ENCODE measurements at places on chromosomes 12 and 14.

DNA sequence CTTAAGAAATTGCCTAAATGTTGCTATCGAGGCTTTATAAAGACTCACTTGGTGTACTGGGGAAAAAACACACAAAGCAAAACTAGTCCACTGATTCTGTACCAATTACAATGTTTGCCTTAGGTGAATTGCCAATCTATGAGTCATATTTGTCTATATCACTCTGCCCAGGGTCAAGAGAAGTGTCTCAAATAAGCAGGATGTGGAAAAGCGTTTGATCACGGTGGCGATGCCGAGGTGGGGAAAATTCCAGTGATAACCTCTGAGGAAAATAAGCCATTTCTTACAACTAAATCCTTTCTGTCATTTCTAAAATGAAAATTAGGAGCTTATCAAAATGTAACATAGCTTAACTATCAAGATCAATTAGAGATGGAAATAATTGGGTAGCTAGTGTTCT is 148.6 kb upstream of the DIO3 start:
- no peak for DNase-seq

DNA sequence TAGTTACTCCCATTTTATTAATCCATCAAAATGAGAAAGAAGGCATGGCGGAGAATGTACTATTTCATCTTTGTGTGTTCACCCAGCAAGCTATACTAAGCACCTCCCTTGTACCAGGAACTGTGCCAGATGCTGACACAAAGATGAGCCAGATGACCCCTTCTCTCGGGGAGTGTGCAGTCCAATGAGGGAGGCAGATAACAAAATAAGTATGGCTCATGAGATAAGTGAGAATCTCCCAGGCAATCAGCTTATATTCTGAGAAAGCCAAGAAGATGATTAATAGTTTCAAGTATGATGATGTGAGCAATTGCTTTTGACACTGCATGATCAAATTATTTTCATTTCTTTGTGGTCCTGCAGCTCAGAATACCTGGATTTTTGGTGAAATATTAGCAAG is 1.3 kb upstream of the TMEM233 start:
- DNase-seq = no peak

DNA sequence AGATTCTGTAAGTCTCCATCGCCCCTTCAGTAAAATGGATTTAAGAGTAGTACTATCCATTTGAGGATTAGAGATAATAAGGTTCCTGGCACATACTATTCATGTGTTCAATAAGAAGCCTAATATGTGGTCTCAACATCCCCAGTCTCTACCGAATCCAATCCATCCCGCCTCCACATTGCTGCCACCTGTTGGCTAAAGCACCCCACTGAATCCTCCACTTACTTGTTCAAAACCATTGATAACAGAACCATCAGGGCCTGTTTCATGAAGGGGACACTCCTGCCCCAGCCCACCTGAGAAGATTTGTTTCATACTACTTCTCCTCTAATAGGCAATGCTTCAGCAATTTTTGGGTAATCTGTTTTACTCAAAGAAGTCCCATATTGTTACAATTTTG is 147.5 kb downstream of the SLC2A13 start:
- DNase-seq = no peak

DNA sequence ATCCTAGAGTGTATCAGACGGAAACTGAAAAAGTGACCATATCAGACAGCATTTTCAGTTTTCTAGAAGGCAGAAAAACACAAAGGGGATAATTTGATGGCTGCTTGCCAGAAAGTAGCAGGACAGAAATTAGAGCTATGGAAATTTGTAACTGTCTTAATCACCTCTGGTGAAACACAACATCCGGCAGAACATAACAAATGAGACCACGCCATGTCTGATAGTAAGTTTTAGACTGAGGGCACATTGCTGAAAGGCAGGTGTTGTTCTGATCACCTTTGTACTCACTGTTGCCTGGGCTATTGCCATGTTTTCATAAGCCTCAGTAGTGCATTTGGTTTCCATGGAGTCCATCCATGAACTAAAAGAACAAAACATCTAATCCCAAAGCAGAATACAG is 290.3 kb downstream of the PAWR start:
- DNase-seq = no peak

DNA sequence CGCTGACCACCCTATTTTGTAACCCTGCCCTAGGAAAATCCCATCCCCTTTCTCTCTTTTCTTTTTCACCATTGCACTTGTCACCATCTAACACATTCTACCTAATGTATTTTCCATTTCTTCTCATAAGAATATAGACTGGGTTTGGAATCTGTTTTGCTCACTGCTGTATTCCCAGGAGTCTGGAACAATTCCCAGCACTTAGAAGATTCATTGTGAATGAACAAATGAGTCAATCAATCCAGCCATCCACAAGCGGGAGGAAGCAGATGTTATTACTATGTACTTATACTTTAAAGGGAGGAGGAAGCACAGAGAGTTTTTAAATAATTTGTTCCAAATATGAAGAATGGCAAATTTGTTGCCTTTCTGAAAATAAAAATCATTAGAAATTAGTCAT is 142.1 kb downstream of the KIF21A start:
- DNase-seq = no peak

DNA sequence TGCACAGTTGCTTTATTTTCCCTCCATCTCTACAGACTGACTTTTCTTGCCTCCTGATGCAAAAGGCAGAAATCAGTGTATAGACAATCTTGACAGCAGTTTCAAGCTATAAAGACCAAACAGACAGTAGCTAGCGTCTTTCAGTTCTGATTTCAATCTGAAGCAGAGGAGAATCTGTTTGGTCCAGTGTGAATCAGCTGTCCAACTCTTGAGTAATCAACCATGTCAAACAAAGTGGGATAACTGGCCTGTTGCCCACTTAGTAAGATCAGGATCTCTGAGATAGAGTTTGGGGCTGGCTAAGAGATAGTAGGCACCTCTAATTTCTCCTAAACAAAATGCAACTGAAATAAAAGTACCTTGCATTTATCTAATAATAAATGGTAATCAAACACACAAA is 797.4 kb upstream of the FBXO33 start:
- DNase-seq = no peak

DNA sequence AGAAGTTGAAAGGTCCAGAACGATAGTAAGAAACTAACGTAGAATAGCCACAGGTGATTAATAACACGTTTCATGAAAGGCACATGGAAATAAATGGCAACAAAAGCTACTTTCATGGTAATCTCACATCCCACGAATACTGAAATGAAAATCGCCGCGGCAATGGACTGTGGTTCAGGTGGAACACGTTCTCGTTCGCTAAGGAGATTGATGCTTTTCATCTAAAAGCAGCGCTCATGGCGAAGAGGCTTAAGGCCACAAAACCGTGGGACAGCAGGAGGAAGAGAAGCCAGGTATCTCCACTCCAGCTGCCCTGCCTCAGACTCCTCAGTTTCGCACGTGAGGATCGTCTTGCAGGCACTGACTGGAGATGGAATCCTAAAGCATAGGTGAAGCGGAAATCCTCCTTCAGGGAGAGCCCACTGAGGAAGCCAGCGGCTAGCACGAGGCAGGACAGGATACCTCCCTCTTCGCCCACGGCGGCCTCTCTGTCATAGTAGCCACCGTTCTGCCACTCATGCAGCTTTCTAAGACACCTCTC is 696 bp upstream of the GPHN start:
- no peak for DNase-seq

DNA sequence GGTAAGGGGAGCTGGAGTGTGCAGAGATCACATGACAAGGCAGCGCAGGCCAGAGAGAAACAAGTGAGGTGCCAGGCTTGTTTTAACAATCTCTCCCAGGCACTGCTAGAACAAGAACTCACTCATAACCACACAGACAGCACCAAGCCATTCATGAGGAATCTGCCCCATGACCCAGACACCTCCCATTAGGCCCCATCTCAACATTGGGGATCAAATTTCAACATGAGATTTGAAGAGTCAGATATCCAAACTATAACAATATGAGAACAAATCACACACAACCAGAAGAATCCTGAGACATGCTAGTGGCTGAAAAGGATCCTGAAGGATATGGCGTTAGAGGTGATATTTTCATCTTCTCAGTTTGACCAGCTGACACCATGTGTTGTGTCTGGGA is 21.9 kb downstream of the OR6J1 start:
- no peak for DNase-seq

- DNase-seq = no peak
Observed at GRCh38 chr12:93134175-93134890, 205.2 kb upstream of the EEA1 start.

DNA sequence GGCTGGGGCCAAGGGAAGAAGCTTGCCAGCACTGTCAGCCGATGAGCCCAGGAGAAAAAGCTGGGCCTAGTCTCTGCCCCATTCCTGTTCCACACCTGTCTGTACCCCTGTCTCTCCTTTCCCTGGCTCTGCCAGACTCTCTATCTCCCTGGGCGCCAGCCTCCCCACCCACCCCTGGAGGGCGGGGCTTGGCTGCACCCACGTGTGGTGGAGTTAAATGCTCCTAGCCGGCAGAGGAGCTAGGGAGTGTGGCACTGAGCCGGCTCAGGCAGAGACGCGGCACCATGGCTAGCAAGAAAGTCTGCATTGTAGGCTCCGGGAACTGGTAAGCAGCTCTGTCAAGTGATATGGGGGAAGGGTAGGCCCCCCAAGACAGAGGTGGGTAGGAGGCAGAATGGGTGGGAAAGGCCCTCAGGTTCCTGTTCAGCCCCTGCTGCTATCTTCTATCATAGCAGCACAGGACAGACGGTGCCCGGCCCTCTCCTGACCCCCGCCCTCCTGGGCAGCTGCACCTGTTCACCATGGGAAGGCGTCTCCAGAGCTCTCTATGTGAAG is at the start of gene GPD1:
GPD1 (plus strand) TSS at position 242 of the 555 bp plus-strand sequence; CDS start at position 285, 43 bp downstream.
- no peak for DNase-seq

- DNase-seq = no peak
Observed at GRCh38 chr12:40034712-40035111, 71.2 kb downstream of the SLC2A13 start.

DNA sequence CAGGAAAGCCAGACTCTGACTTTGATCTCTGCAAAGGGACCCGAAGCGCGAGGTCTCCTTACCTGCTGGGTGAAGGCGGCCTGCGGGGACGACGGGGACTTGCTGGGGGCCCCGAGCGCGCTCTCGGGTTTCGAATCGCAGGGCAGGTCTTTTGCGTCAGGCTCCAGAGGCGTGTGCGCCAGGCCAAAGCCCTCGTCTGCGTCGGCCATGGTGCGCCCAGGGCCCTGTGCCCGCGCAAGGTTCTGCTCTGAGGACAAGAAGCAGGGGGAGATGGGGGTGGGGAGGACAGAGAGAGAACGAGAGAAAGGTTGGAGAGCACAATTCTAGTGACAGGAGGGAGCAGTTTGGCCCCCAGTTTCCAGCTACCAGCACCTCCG is 2.3 kb downstream of the TBX5 start:
- no peak for DNase-seq

- no peak for DNase-seq
Observed at GRCh38 chr12:73240110-73240509, 967.9 kb downstream of the TRHDE start.

DNA sequence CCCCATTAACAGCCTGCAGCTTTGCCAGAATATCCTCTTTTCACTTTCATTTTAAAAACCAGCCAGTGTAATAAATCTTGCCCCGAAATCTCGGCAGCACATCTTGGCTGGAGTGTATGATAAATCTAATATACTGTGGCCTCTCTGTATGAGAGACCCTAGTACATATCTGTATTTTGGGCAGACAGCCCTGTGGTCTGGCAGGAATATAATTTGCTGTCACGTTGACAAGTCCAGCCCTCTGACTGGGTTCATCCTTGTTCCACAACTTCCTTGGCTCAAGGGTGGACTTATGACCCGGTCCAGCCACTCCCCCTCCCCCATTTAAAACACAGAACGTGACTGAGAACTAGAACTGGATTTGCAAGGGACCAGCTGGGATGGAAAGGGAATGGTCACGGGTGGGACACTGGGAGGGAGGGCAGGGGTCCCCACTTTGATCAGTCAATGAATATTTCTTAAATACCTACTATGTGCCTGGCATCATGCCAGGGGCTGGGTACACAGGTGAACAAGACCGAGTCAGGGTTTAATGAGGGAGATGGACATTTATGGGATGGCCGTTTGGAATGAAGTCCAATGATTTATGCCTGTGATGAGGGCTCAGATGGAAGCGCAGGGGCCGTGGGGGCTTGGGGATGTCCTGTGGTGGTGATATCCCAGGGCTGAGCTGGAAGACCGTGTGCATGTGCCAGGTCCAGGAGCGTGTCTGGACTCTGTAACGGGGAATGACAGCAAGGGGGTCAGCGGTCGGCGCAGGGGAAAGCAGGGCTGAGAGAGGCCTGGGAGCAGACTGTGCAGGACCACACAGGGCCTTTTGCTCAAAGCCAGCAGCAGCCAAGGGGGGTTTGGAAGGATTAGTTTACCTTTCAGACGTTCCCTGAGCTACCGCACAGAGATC is 190.5 kb downstream of the PHETA1 start:
- DNase-seq = no peak

- no peak for DNase-seq
Observed at GRCh38 chr14:91288876-91289275, 44.4 kb upstream of the GPR68 start.

- peak; percentile 58 for DNase-seq
Observed at GRCh38 chr12:113271853-113272561, 50.7 kb downstream of the TPCN1 start.

DNA sequence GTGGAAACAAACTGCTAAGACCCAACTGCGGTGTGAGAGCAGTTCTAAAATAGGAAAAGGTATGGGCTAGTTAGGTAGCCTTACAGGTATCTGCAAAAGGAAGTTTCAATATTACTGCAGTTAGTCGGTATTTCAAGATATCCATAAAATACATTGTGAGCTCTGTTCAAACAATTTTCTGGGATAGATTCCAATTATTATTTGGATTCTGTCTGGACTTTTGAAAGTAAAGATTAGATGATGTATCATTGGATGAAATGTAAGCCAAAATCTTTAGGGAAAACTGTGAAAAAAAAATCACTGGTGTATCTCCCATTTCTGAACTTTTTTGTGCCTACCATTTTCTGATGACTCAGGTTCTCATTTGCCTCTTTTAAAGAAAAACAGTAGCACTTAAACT is 621.6 kb downstream of the CCER1 start:
- DNase-seq = no peak

- DNase-seq = no peak
Observed at GRCh38 chr14:91241863-91242262, 2.6 kb downstream of the GPR68 start.

GRCh38 chr14:90671382-90672234 is 144.6 kb downstream of the TTC7B start:
- DNase-seq = no peak

GRCh38 chr12:132451172-132451835 is 38.6 kb upstream of the FBRSL1 start:
- no peak for DNase-seq

- DNase-seq = no peak
Observed at GRCh38 chr14:64196814-64197411, 97.3 kb downstream of the ESR2 start.

DNA sequence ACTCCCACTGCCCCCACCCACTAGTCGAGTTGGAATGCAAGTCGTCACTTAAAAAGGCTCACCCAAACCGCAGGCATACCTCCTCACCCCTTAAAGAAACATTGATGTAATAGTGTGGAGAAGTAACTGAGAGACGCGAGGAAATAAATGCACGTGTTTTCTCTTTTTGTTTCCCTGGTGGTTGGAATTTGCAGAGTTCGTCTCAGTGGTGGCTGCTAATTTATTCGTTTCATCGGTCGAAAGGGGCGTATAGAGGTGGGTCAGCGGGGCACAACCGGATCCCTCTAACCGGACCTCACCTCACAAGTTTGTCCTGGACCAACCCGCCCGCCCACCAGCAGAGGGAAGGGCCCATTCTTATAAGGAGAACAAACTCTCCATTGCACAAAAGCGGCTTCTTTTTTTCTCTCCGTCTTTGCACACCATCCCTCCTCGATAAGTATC is 5.0 kb upstream of the NPAS3 start:
- no peak for DNase-seq
